ENCODE measurements at places on chromosomes 16 and 17. TPM values are rescaled to one million over a fixed set of nuclear protein-coding genes. Genes with fewer than 3 reads are reported as not detected.

GRCh38 chr16:10827691-10828341 lies 9.2 kb upstream of the TVP23A start:
- no peak overlapping the region for H3K27ac ChIP-seq
- no peaks in the 10 kb centered on the region for H3K4me1 ChIP-seq
- no peak for DNase-seq
- no peaks in the 10 kb centered on the region for H3K36me3 ChIP-seq

- peak; percentile 47 for DNase-seq
- H3K4me3 ChIP-seq, result no peak overlapping the region
- no peaks in the 10 kb centered on the region for H3K27me3 ChIP-seq
- H3K36me3 ChIP-seq, result no peaks in the 10 kb centered on the region
- no peaks in the 10 kb centered on the region for H3K4me1 ChIP-seq
- H3K27ac ChIP-seq, result no peak overlapping the region
Measured at GRCh38 chr16:35431829-35432663, 1972.6 kb downstream of the TP53TG3F start.

DNA sequence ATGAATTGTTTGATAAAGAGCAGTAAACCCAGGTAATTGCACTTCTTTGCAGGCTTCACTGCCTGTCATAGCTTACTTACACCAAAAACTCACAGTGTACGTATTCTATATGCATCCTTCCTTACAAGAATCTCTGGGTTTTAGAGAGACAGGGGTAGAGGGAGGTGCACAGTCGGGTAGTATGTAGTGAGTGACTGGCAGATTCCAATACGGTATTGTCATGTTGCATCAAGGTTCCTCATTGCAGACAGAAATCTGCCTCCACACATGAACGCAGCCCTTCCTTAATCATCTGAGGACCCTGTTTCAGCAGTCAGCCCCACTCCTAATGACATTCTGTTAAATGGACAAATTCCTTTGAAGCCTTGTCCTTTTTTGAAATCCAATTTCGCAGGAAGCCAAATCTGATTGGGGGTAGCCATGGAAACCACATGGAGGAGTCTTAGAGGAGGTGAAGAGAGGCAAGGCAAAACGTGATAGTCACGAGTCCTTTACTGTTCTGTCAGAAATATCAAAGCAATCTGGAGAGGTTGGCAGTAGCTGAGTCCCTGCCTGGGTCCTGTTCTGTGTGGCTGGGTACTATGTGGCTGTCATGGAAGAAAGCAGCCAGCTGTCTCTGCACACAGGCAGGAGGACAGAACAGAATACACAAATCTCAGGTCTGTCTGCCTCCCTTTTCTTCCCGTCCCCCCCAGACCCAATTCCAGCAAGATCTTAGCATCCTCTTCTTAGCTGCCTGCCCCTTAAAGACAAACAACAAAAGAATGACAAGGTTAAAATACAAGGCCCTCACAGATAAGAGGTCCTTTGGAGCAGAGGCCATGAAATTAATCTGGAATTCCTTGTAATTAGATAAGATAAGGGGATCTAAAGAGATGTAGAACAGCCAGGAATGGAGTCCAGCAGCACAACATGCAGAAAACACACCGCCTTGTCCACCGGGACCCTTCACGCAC lies 3.1 kb upstream of the SKAP1 start:
- H3K27ac ChIP-seq, result no peak overlapping the region
- no peaks in the 10 kb centered on the region for H3K27me3 ChIP-seq
- no peak for DNase-seq
- peaks cover 11% of the 10 kb centered on the region for H3K36me3 ChIP-seq

DNA sequence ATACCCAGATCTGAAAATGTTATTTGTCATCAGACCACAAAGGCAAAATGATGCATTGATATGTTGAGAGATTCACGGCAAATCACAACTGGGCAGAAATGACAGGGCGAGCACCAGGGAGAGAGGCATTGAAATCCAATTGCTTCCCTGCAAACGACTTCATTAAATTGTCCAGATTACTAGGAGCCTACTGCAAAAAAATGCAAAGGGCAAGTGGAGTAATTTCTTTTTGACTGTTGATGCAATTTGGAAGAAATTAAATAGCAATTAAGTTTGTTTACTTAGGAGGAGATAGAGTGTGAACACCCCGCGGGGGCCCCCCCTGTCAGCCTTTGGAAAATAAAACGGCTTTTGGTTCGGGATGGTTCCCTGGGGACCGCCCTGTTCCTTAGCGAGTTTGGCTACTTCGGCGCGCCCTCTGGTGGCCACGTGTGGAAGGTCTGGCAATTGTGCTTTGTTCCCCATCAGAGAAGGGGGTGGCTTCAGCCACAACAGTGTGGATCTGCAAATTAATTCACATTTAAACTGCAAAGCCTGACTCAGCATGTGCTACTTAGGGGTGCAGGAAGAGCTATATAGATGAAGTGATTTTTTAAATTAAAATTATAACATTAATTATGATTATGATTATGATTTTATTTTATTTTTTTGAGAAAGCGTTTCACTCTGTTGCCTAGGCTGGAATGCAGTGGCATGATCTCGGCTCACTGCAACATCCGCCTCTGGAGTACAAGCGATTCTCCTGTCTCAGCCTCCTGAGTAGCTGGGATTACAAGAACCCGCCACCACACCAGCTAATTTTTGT lies 14.5 kb upstream of the TMC7 start:
- H3K27me3 ChIP-seq, result no peaks in the 10 kb centered on the region
- peak overlapping the region; percentile 16 for H3K27ac ChIP-seq
- no peaks in the 10 kb centered on the region for H3K36me3 ChIP-seq
- peaks cover 6% of the 10 kb centered on the region for H3K4me1 ChIP-seq

The KLHDC4 gene
- total RNA-seq, result 77.3 TPM

DNA sequence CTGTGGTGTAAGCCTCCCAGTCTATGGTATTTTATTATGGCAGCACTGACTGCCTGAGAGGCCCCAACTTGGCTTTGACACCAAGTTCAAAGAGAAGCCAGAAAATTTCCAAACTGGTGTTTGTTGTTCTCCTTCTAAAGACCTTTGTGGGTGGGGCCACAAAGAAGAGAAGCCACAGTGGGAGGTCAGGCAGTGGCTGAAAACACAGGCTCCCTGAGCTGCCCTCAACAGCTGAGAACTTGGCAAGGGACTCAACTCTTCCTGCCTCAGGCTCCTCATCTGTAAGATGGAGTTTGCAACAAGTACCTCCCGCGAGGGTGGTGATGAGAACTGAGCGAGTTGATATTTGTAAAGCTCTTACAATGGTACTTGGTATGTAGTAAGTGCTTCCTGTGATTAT lies 18.2 kb downstream of the CES5A start:
- DNase-seq, result no peak
- no peaks in the 10 kb centered on the region for H3K4me1 ChIP-seq
- no peak overlapping the region for H3K27ac ChIP-seq
- H3K27me3 ChIP-seq, result peaks cover 19% of the 10 kb centered on the region
- H3K4me3 ChIP-seq, result no peak overlapping the region
